Retina (tissue), 1 donor: ENCODE measurements at places on chromosomes 12 and 14.

GRCh38 chr14:94960285-94961001, 190.5 kb upstream of the GSC start:
- DNase-seq = no peak

DNA sequence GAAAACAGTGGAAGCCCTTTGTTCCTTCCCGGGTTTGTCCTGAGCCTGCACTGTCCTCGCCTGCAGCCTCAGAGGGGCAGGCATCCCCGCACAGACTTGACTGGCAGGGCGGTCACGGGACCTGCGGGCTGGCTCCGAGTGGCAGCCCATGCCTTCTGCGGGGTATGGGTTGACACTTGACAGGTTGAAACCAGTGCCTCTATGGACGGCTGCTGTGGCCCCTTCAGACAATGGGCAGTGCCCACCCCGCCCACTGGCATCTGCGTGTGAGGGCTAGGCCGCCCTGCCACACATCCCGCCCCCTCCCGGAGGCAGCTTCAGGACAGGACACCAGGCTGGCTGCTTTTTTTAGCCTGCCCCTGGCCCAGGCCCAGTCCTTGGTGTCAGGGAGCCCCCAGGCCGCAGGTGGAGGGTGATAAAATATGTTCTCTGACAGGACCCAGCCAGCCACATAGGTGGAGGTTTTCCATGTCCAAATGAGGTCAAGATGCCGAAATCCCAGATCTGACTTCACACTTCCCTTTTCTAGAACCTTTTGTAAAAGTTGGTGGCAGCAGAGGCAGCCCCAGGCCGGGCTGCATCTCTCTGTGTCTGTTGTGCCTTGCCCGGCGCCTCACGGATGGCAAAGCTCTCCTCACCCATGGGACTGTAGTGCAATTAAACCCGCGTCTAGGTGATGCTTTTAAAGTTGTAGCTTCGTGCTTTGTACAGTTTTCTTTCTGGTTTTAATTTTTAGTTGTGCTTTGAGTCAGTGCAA, 10.0 kb downstream of the ANKRD9 start:
- no peak for DNase-seq

GRCh38 chr12:128790653-128791373, 32.9 kb downstream of the SLC15A4 start:
- DNase-seq = no peak

GRCh38 chr12:116346741-116347140, 69.2 kb upstream of the MED13L start:
- no peak for DNase-seq

DNA sequence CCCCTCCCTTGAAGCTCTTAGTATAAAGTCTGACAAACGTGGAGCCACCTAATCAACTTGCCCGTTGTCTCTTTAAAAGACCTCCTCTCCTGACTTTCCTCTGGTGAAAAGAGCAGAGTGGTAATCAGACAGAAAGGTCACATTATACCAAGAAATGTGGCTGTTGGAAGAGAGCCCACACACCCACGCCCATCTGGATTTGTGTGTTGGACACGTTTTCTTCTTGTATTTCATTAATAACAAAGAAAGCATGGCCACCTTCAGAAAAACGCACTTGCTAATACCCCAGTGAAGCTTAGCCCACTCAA, 41.3 kb downstream of the CCDC60 start:
- DNase-seq = peak; percentile 61

- peak; percentile 99 for DNase-seq
These were observed at the start of gene RNF41 for GRCh38 chr12:56221757-56222530. TSS of gene RNF41 (minus strand) at chr12:56221922. CDS start at chr12:56214047, 7,875 bp downstream.

DNA sequence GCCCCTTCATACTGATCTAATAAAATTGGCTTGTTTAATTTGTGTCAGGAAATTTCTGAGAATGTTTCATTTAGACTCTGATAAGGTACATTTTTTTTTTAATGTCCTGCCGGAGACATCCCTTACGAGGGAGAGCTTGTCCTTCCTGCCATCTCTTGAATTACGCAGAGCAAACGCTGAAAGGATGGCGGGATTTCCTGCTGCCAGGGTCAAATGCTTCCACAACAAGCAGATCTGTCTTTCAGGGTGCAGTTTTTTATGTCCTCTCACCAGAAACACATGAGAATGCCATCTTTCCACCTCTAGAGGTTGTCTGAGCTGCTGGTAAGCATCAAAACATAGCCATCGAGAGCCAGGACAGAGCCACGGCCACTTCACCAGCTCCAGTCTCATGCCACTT, 126.8 kb upstream of the ARHGAP5 start:
- DNase-seq = no peak

DNA sequence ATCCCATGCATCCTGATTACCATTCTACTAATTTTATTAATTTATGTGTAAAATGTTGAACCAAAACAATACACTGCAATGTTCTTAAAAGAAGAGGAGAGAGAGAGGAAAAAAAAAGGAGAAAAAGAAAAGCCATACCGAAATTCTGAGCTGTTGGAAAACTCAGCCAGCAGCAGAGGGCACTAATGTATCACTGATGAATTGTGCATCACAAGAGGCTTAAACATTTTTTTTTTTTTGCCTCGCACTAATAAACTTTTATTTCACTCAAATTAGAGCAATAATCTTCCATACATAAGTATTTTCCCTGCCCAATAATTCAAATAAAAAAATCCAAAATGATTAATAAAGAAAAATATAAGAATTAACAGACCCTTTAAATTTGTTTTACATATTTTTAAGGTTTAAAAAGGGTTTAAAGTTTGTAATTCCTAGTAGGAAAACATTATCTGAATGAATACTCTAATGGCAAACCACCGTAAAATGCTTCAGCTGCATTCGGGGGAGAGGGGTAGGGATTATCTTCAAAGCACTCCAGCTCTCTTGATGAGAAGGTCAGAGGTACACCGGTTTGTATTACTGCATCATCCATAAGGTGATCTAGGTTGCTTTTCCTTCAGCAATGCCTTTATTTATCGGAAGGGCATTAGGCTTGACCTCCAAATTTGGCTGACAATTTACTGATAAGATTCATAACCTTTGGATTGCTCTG, 41.9 kb downstream of the ATP23 start:
- DNase-seq = peak; percentile 55

- DNase-seq = no peak
These were observed 128.0 kb downstream of the NUAK1 start for GRCh38 chr12:106010741-106011140.

DNA sequence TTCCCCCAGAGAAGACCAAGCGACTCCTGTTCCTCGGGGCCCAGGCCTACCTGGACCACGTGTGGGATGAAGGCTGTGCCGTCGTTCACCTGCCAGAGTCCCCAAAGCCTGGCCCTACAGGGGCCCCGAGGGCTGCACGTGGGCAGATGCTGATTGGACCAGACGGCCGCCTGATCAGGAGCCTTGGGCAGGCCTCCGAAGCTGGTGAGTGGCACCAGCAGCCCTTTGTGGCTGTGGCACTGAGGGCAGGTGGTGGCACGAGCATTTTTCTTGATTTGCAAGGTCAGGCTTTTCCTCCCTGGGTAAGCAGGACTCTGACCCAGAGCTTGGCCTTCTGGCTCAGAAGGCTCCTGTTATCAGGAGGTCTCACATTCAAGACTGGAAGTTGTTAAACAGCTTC, 2.7 kb downstream of the SIVA1 start:
- DNase-seq = no peak

DNA sequence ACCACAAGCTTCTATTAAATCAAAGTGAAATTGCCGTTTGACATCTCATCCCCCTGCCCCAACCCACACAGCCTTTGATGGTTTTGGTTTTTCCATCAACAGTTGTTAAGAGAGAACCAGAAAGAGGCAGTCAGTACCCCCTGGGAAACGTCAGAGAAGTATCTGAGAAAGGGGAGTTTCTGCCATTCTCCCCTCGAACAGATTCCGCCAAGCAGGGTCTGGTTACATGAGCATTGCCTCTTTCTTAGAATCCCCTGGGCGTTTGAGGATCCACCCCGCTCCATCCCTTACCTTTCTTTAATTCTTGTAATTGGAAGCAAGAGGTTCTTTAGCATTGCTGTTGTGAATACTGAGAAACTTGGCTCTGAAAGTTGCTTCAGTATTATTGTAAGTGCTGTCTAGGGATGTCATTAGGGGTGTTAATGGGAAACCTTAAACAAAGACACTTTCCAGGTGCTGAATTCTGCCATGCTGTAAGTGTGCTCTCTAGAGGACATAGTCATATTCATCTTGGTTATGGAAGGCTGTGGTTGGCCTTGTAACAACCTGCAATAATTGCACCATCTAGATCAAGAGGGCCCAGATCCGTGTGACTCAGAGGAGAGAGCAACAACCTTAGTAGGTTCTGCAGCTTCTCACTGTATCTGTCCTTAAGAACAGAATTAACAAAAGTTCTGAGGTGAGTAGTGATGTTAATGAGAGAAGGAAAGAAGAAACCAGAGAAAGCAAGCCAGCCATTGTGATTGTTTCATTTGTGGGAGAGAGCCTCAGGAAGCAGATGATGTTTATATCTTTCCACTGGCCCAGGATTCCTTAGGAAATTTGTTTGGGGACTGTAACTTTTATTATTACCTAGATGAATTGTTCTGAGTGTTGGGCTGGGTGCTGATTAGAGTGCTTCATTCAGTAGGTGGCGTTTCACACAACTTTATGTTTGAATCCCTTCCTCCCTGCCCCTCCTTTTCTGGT, 9.0 kb downstream of the TMBIM6 start:
- no peak for DNase-seq

DNA sequence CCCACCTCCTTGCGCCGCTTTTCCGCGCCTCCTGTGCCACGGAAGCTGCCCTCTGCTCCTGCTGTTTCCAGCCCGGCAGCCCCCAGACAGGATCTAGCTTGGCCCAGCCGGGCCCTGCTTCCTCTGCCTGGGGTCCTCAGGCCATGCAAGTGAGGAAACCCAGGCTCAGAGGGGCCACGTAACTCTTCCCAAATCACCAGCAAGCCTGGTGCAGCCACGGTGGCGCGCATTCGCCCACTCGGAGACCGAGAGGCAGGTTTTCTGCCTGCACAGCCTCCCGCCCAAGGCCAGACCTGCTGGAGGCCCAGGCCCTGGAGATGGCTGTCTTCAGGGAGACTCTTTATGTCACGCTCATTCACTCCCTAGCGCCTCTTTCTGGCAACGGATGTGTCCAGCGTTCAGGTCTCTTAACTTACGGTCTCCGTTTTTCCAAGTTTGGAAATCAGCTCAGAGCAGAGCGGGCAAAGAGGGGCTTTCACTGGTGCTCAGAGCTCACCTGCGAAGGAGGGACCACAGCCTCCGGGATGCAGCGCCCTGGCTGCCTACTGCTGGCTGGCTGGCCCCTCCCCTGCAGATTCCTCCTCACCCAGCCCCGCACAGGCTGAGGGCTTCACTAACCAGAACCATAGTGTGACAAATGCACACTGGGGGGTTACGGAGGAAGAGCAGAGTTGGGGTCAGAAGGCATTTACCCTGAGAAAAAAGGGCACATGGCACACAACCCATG, 20.6 kb upstream of the CEP170B start:
- peak; percentile 68 for DNase-seq

- DNase-seq = no peak
These were observed 238.6 kb upstream of the CRY1 start for GRCh38 chr12:107331912-107332311.

GRCh38 chr14:69586404-69586803, 11.7 kb upstream of the CCDC177 start:
- DNase-seq = no peak

- peak; percentile 45 for DNase-seq
These were observed 210.9 kb downstream of the MED13L start for GRCh38 chr12:116066381-116067230.

DNA sequence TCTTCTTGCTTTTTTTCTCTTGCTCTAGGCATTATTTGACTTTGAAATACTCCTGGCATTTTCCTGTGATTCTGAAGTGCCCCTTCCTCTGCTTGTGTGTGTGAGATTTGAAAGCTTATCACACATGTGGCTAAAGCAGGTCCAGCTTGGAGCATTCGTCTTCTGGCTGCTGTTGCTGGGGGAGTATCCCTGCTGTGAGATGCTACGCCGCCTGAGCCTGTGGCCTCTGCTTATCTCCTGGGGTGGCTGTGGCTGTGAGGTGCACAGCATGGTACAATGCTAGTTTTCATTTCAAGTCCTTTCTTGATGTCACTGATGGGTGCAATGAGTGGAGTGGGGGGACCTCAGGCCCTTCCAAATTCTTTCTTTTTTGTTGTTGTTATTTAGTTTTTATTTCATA, 371.8 kb downstream of the ZFP36L1 start:
- DNase-seq = no peak

DNA sequence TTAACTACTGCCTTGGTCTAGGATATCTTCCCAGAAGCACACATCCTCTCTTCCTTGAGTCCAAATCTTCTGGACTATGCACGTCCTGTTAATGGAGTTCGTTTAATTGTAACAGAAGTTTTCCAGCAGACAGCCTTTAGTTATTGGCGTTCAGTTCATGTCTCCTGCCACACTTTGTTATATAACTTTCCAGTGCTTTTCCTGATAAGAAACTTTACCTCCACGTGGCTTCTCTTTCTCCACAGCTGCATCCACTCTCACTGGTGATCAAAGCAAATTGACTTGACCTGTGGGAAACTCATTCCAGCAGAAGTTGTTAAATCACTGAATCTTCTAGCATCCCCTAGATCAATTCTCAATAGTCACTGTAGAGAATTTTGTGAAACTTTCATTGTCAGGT, 19.0 kb downstream of the PTPN21 start:
- no peak for DNase-seq

GRCh38 chr14:61403411-61403810, 82.0 kb downstream of the PRKCH start:
- no peak for DNase-seq

DNA sequence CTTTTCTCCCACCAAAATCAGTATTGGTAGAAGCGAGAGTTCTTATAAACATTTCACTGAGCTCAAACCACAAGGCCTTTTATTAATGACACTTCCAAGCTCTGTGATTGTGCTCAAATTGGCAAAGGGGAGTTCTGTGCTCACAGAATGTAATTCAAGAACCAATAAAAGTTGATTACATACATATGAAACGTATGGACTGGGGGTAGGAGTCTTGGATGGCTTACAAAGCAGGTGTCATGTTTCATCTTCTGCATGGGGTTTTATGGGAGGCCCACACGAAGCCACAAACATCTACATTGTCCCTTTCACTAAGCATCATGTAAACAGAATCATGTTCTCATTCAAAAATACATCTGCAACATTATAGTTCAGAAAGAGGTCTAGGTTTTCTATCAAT, 828.3 kb downstream of the VRK1 start:
- DNase-seq = no peak

- no peak for DNase-seq
These were observed 3.8 kb downstream of the ETV6 start for GRCh38 chr12:11653215-11653753.

GRCh38 chr12:69921831-69922230, 96.8 kb downstream of the MYRFL start:
- no peak for DNase-seq

GRCh38 chr14:40909906-40910305, 696.8 kb upstream of the LRFN5 start:
- peak; percentile 6 for DNase-seq

DNA sequence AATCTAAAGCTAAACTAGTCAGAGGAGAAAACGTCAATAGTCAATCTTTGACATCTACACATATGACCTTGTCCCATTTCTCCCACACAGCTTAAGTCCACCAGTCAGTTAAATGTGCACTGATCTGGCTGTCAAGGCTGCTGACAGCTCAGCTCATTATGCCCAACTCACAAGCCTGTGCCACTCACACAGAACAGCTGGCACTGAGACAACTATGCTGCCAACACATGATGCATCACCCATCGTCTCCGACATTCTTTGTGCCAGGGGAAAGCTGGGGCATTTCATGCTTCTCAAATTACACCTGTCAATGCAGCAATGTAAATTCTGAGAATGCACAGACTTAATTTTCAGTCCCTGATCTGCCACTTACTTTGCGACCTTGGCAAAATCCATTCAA, 25.3 kb downstream of the GNS start:
- no peak for DNase-seq

GRCh38 chr12:54144738-54145137, 44.0 kb downstream of the SMUG1 start:
- no peak for DNase-seq
